Mammary epithelial cell (primary cell): ENCODE measurements at places on chromosomes 11 and 22.

GRCh38 chr11:118605116-118605867, 2.1 kb upstream of the PHLDB1 start:
- DNase-seq, result no peak

DNA sequence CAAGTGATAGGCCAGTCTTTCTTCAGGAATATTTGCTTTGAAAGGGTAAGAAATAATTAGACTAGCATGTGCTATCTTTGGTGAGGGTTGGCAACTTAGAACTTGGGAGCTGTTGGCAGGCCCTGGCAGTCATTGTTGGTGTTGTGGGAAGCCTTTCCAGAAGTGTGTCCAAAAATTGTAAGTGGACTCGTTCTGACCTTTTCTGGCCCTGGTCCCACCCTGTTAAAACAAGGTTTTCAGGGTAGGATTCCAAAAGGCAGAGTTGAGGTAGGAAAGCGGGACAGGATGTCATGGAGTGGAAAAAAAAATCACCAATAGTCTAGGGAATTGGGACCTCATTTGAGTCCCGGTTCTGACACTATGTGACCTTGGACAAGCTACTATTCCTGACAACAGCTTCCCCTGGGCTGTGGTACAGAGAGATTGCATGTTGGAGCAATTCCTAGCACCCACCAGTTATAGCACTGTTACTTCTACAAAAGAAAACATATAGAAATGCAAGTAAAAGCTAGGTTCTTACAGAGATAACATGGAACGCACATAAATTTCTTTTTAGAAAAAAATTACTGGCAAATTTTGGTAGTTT, 299.3 kb upstream of the DDI1 start:
- DNase-seq, result no peak

GRCh38 chr11:7523416-7524210, 9.8 kb downstream of the PPFIBP2 start:
- no peak for DNase-seq

DNA sequence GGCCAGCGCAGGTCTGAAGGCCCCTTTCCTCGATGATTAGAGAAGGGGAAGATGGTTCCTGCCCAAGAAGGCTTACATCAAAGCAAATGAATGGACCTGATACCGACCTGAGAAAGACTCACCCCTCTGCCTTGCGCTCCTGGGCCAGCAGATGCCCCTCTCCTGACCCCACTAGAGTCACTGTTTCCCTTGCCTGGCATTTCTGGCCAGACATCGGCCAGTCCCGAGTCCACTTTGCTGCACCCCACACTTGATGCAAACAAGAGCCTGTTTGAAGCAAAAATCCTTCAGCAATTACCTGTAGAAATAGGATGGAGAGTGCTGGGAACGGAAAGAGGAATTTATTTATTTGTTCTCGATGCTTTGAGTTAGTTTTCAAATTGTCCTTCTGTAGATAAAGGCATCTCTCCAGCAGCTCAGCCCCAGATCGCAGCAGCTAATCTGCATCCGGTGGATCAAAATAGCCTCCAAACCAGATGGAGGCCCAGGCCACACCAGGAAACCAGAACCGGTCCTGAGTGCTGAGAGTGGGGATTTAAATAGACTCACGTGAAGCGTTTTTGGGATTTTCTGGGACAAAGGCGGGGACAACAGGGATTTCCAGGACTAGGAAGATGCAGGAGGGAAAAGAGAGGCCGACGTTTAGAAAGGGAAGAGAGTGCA, 148.6 kb downstream of the TRIM29 start:
- DNase-seq, result no peak

GRCh38 chr22:28333088-28333487, 346.6 kb downstream of the TTC28 start:
- DNase-seq, result no peak

GRCh38 chr11:86245369-86246292, 1.1 kb downstream of the EED start:
- DNase-seq, result peak; percentile 19

DNA sequence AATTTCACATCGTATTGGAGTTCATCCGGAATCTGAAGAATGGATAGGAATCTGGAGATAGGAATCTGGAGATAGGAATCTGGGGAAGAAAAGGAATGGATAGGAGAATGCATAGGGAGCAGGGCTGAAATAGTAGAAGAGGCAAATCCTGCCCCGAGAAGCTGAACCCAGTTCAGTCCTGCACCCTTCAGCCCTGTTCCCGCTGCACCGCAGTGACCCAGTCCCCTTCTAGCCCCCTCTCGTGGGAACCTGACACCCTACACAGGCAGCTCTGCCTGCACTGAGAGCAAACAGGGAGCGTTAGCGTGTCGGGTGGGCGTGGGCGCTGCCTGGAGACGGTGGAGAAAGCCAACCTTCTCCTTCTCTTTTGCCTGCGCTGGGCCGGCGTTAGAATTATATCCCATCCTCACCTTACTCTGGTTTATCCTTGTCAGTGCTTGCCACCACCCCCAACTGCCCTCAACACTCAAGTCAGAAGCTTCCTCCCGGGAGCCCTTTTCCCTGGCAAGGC, 1.0 kb upstream of the CCKBR start:
- DNase-seq, result no peak

DNA sequence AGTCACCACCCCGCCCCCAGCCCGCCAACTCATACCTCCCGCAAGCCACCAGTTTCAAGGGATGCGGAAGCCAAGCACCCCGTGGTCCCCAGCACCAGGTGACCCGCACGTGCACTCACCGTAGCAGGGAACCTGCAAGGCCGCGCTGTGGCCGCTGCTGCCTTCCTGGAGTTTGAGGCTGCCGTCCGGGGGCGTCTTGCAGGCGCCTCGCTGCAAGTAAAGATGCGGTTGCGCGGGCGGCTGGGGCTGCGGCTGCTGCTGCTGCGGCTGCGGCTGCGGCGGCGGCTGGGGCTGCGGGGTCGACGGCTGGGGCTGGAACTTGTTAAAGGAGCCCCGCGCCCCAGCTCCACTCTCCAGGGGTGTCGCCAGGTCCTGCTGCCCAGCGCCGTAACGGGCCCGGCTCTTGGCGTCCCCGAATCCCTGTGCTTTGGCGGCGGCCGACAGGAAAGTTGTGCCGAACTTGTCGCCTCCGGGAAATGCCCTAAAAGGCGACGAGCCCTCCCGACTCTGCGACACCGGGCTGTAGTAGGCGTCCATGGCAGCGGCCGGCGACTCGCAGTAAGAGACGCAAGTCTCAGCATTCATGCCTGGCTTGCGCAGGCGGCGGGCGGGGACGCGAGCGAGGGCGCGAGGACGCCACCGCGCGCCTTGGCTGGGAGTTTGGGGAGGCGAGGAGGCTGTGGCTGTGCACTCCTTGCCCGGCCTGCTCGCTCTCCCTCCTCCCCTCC, at the start of gene ALX4:
ALX4 (minus strand) TSS at position 662 of the 728 bp plus-strand sequence; CDS start at position 585, 77 bp downstream.
- DNase-seq, result peak; percentile 43

- no peak for DNase-seq
These were observed 90.6 kb upstream of the FGF3 start for GRCh38 chr11:69909561-69910518.

DNA sequence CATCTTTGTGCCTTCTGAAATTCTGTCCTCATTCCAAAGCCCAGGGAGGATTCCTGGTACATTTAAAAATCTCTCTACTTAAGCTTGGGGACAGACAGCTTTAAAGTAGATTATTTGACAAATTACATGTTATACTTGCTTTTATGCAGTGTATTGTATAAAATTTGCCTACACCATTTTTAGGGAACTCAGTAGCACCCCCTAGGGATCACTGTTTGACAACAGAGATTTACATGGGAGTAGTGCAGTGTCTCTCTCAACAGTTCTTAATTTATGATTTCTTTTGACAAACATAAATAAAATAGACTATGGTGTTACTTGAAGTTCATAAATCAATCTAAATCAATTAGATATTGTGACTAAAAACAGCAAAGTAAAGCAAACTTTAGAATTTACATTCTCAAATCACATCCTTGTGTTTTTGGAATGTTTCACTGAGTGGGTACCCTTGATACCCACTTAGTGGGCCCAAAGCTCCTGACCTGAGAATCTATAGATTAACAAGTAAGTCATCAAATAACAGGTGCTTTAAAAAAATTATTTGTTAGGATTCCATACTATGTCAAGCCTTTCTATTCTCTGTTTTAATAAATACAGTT, 428.8 kb downstream of the DYNC2H1 start:
- DNase-seq, result peak; percentile 26

DNA sequence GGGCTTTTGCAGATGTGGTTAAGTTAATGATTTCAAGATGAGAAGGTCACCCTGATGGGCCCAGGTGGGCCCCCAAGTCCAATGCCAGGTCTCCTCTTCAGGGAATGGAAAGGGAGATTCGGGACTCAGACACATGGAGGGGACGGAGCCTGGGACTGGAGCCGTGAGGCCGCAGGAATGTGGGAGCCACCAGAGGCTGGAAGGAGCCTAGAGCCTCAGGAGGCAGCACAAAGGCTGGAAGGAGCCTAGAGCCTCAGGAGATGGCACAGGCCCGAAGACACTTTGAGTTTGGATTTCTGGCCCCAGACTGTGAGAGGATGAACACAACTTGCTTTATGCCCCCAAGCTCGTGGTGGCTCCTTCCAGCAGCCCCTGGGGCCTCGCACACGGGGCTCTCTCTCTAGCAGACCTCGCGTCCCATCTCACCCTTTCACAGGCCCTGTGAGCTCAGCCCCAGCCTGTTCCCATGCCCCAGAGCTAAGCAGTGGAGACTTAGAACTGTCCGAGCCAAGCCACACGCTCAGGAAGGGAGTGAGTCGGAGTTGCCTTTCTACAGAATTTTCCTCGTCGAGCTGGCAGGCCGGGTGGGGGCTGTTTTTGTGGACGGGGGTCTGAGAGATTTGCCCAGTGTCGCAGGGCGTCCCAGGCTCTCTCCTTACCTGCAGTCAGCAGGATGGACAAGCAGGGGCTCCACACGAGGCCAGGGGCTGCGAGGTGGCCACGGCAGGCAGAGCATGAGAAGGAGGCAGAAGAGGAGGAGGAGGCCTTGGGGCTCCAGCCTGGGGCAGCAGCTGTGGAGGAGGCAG, 937.6 kb downstream of the BRD1 start:
- no peak for DNase-seq

GRCh38 chr11:16299884-16300782, 56.2 kb downstream of the SOX6 start:
- DNase-seq, result no peak

GRCh38 chr22:19643448-19644313, 70.6 kb upstream of the SEPTIN5 start:
- DNase-seq, result no peak

DNA sequence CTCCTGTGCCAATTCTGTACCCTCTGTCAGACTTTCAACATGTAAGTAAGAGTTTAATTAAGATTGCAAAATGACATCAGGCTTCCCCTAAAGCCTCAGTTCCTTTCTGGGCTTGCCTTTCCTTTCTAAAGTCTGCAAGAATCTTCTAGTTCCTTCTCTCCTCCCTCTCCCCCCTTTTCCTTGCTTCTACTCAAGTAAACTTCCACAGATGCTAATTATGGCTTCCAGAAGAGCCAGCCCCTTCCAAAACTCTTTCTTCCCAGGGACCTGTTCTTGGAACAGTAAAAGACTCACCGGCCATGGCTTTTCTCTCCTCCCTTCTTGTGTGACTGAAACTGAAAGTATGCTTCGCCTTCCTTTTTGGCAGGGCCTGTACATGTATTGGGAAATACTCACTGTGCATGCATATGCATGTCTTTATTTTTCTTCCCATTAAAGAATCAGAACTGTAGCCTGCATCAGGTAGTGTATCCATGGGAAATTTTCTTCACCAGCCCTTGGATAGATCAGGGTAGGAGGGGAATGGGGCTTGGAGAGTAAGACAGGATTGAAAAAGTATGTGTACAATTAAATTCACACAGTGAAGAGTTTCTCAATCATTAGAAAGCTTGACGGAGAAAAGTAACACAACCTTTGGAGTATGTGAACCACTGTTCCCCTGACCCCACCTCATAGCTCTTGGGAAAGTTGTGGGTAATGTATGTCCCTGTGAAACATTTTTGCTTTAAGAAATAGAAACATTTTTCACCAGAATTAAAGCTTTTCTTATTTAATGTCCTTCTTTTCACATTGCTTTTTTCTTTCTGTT, at the start of gene CASP1:
CASP1 (minus strand) TSS at position 332 of the 808 bp plus-strand sequence; CDS start at position 301, 31 bp downstream.
- peak; percentile 83 for DNase-seq

- DNase-seq, result peak; percentile 67
These were observed 19.4 kb downstream of the RNF185 start for GRCh38 chr22:31179345-31179744.

- DNase-seq, result no peak
These were observed 192.1 kb upstream of the NCAM1 start for GRCh38 chr11:112769170-112769569.

DNA sequence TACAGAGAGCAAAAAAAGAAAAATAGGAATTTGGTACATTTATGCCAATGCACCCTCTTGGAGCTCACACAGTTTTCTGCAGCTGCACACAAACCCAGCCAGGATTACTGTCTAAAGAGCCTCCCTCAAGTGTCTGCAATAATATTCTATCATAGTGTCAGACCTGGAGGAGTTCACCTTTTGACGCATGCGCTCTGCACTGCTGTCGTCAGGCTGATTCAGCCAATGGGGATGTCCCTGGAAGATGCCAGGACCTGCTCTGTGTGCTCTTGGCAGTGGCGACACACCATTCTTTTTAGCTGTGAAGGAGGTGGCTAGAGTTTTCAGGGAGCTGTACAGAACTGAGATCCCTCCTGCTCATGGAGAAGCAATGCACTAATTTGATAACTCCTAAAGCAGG, 249.0 kb upstream of the KIRREL3 start:
- no peak for DNase-seq

- DNase-seq, result peak; percentile 18
These were observed 94.5 kb downstream of the PHF21A start for GRCh38 chr11:46026606-46027293.

DNA sequence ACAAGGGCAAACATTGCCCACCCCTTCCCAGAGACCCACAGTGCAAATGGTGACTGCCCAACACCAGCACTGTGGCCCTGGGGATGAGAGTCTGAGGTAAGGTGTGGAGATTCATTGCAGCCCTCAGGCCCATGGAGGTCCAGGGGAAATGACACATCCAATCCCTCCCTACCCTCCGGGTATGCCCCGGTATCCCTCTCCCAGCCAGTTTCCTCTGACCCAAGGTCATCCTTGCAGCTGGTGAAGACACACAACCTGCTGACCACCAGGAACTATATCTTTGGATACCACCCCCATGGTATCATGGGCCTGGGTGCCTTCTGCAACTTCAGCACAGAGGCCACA, 18.9 kb upstream of the UVRAG start:
- no peak for DNase-seq

- DNase-seq, result peak; percentile 84
These were observed 36.5 kb downstream of the GRIK4 start for GRCh38 chr11:120547811-120548681.

DNA sequence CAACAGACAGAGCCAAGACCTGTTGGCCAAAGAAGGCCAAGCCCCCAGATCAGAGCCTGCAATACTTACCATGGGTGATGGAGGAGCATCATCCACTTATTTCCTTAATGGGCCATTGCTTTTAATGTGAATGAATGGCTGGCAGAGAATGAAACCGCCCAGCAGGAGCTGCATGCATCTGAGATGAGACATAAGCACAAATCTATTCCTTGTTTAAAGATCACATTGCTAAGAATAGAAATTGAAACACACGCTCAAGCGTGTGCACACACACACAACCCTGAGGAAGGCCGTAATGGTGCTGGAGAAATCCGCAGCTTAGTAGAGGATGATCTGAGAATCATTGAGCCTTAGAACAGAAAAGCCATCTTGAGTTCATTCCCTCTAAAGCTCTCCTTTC, 5.3 kb upstream of the RRAS2 start:
- no peak for DNase-seq

- DNase-seq, result no peak
These were observed 640.8 kb downstream of the FAM181B start for GRCh38 chr11:82092904-82093303.
